ENCODE measurements at places on chromosomes 7 and 10. TPM values are rescaled to one million over a fixed set of nuclear protein-coding genes. Genes with fewer than 3 reads are reported as not detected.

Gene GDF2
- total RNA-seq: not detected

Gene VWC2
- 0.11 TPM for total RNA-seq

- DNase-seq: peak; percentile 14
Observed at GRCh38 chr7:69962186-69963065, 364.2 kb downstream of the AUTS2 start.

Gene MPP7
- total RNA-seq: 31.2 TPM

Gene CCDC201
- not detected for total RNA-seq

GRCh38 chr7:15684871-15685270, 1.6 kb downstream of the MEOX2 start:
- no peak for DNase-seq

GRCh38 chr7:115672024-115672423, 358.5 kb downstream of the TFEC start:
- no peak for DNase-seq

DNA sequence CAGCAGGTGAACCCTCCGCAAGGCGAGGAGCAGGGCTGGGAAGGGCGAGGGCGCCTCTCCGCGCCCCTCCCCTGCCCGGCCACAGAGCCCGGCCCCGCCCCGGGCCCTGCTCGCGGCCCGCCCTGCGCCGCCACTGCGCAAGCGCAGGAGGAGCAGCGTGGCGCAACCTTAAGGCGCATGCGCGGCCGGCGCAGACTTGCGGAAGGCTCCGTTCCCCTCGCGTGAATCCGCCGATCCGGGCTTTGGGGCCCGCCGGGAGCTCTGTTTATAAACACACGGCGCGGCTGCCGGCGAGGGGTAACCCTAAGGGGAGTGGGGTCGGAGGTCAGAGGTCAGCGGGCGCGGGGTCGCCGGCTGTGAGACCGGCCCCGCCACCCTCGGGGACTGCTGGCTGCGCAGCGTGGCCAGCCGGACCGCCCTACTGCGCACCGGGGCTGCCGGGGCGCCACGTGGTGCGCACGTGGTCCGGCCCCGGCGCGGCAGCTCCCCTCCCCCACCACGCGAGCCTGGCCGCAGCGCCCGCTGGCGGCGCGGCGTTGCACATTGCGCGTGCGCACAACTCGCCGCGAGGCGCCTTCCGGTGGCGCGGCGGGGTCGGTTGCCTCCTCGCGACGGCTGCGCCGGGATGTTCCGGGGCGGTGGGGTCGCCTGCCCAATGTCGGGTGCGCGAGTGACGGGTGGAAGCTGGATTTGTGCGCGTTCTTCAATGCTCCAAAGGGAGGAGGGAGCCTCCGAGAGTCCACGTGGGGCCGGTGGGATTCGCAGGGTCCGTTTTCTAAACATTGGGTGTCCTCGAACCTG, 40.2 kb upstream of the FOXK1 start:
- DNase-seq: peak; percentile 85

DNA sequence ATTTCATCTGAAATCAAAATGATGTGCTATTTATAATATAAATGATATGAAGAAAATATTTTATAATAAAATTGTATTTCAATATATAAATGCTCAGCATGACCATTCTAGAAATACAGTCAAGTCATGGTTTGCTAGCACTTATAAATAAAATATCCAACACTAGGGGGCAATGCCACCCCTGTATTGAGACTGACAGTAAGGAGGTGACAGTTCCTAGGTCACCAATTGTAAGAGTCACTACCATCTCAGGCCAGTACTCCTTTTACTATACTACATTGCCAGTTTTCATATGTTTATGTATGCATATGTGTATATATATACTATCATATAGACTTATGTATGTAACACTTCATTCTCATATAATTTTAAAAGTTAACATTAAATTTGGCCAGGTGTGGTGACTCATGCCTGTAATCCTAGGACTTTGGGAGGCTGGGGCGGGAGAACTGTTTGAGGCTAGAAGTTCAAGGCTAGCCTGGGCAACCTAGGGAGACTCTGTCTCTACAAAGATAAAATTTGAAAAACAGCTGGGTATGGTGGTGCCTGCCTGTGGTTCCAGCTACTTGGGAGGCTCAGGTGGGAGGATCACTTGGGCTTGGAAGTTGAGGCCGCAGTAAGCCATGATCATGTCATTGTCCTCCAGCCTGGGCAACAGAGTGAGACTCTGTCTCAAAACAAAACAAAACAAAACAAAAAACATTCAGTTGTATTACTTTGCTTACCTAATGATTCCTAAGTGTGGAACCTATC, 2.4 kb upstream of the CNOT4 start:
- no peak for DNase-seq

Gene TPK1
- 10.7 TPM for total RNA-seq

DNA sequence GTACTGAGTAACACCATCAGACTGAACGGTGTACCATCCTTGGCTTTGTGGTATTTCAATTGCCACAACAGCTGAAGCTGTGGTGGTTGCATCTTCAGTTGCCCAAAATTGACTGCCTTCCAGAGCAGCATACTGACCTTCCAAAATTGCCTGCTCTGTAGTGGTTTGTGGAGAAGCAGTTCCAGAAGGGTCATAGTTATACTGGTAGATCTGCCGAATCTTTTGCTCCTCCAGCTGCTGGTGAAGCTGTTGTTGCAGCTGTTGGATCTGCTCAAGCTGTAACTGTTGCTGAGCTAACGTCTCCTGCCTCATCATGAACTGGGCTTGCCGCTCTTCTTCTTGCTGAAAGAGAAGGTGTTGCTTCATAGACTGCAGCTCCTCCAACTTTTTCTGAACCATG, 212.2 kb downstream of the PCLO start:
- no peak for DNase-seq

DNA sequence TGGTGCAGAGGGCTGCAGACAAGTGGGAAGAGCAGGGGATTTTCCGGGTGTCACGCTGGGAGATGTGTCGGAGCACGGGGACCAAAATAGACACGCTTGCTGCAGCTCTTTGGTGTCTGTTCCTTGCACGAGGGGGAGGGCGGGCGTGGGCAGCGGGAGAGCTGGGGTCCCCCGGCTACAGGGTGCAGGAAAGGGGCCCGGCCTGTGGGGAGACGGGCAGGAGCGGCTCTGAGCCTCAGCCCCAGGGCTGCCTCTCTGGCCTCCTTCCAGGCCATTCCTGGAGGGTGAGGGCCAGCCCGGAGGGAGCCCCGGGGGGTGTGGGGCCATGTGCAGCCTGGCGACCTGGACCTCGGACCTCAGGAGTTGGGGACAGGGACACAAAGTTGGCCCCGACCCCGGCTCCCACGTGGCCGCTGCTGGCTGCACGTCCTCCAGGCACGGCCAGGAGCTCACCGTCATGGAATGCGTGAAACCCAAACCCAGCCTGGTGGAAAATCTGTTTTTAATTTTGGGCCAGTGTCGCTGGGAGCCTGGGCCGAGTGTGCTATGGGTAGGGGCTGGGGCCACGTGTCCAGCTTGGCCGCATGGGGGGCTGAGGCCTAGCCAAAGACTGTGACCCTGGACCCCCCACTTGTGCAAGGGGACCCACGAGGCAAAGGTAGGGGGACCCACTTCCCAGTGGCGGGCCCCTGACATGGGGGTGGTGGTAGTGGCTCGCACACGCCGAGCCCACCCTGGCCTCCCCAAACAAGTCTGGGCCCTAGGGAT, 6.6 kb downstream of the TTYH3 start:
- DNase-seq: no peak

GRCh38 chr10:13993673-13994089, 337.0 kb downstream of the FRMD4A start:
- DNase-seq: no peak

DNA sequence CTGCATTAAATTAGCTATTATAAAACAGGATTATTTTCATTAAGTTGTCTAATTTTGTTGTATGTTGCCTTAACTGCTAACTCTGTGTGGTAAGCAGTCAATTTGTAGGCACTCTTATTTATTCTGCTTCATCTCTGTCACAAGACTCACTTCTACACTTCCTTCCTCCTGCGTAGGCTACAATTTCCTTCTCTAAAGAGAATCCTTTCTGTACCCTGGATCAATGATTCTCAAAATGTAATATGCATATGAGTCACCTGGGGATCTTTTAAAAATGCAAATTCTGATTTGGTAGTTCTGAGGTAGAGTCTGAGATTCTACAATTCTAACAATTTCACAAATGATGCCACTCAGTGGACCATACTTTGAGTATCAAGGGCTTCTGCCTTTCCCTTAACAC, 4.4 kb upstream of the UBE2D1 start:
- DNase-seq: no peak

Gene OPN4
- not detected for total RNA-seq
